NCI-H1436 (cell line): ENCODE measurements at places on chromosomes 12 and 14.

DNA sequence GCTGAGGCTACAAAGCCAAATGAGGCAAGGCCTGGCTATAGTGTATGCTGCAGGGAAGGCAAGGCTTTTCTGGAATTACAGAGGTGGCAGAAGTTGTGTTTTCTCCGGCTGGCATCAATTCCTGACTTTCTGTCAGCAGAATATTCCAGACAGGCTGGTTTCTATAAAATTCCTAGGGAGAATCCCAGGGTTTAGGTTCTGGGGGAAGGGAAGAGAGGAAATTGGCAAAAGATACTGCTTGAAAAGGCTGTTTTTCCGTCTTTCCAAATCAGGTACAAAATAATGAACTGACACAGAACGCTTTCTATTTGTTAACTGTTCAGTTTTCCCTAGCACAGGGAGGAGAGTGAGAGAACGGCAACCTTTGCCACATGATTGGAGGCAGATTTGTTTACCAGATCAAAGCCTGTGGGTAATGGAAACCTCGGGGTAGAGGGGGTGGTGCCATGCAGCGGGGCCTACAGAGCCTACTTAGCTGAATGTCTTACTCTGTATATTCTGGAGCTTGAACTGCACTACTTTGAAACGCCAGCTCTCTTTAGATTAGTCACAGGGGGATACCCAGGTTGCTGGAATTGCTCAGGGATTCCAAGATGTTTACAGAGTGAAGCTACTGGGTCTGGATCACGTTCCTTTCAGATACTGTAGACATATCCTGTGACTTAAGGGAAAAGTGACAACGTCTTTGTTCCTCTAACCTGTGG is 65.8 kb upstream of the DACT1 start:
- no peak for DNase-seq

DNA sequence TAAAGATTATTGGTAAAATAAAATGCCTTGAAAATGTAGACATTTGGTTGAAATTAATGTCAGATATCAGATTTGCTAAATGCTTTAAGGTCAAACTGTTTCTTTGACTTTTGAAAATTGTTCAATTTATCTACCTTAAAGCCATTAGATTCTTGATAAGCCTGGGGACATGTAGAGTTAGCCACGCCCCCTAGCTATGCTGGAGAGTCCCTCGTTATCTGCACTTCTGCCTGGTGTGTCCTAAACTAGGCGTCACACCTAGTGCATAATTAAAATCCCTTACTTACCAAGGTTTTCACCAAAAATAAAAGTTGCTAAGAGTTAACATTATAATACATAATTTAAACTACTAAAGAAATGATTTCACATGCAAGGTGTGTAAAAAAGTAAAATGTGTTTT is 79.5 kb downstream of the EGLN3 start:
- DNase-seq, result no peak

GRCh38 chr14:56808110-56808382 is 2.2 kb downstream of the OTX2 start:
- no peak for DNase-seq

DNA sequence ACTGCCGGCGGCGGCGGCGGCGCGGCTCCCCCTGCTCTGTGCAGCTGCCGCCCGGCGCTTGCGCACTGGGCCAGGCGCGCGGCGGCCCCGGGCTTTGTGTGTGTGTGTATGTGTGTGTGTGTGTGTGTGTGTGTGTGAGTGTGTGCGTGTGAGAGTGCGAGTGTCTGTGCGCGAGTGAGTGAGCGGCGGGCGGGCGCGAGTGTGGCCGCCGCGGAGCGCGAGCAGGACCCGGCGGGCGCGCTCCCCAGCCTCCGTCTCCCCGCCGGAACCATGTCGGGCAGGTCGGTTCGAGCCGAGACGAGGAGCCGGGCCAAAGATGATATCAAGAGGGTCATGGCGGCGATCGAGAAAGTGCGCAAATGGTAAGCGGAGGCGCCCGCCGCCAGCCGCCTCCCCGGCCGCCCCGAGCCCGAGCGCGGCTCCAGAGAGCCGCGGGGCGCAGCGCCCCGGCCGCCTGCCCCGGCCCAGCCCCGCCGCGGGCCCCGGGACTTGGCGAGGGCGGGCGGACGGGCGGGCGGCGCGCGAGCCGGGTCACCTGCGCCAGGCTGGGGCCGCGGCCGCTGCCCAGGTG is at the start of gene BCL7A:
BCL7A (plus strand) TSS at position 63 of the 571 bp plus-strand sequence; CDS start at position 271, 208 bp downstream.
- peak; percentile 43 for DNase-seq

DNA sequence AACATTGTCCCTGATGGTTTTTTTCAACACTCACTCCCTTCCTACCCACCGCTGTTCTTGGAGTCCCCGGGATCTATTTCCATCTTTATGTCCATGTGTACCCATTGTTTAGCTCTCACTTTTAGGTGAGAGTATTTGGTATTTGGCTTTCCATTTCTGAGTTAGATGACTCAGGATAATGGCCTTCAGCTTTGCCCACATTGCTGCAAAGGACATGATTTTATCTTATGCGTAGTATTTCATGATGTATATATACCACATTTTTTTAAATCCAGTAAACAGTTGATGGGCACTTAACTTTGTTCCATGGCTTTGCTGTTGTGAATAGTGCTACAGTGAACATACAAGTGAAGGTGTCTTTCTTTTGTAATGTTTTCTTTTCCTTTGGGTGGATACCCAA is 123.5 kb upstream of the KITLG start:
- no peak for DNase-seq

GRCh38 chr12:54012631-54013409 is 4.0 kb downstream of the HOXC8 start:
- no peak for DNase-seq

DNA sequence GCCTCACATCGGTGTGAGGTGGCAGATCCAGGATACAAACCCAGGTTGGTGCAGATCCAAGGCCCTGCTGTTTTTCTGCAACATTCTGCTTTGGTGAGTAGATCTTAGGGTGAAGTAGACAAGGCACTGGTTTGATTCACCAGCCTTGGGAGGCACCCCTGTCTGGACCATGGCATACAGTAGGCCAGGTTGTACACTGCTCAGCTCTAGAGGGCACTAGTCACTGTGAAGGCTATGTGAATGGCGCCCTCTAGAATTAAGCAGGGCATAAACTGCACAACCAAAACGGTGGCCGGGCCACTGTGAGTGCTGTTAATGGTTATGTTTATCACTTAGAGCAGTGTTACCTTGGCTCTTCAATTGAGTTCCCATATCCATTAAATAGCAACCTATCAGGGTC is 280.6 kb upstream of the PWP1 start:
- peak; percentile 37 for DNase-seq
